ENCODE measurements at places on chromosomes 13 and 19. TPM values are rescaled to one million over a fixed set of nuclear protein-coding genes. Genes with fewer than 3 reads are reported as not detected.

ERICH4 gene
- not detected for total RNA-seq

GSX1 gene
- not detected for total RNA-seq

CEACAM4 gene
- total RNA-seq, result not detected

IGFL3 gene
- total RNA-seq, result not detected

ATXN8OS gene
- total RNA-seq, result not detected

CBARP gene
- total RNA-seq, result 0.10 TPM

KLF2 gene
- 175 TPM for total RNA-seq

ERICH6B gene
- total RNA-seq, result not detected

ZNF790 gene
- 5.7 TPM for total RNA-seq

LILRA1 gene
- not detected for total RNA-seq

HRC gene
- total RNA-seq, result not detected

RGS9BP gene
- total RNA-seq, result not detected

SSBP4 gene
- 139 TPM for total RNA-seq

SIGLEC5 gene
- not detected for total RNA-seq

ZNF611 gene
- total RNA-seq, result 38.4 TPM

ONECUT3 gene
- not detected for total RNA-seq

GMIP gene
- total RNA-seq, result 118 TPM

CYP4F12 gene
- total RNA-seq, result not detected

LRRC63 gene
- total RNA-seq, result 0.71 TPM

SOX1 gene
- not detected for total RNA-seq

LILRA6 gene
- 1.1 TPM for total RNA-seq

METTL21C gene
- total RNA-seq, result not detected

TSSK6 gene
- 3.1 TPM for total RNA-seq

MBD3L3 gene
- not detected for total RNA-seq

DLL3 gene
- total RNA-seq, result 0.27 TPM

CFAP97D2 gene
- not detected for total RNA-seq

N4BP2L1 gene
- total RNA-seq, result 22.2 TPM

UBL3 gene
- 15.5 TPM for total RNA-seq

DAZAP1 gene
- total RNA-seq, result 211 TPM

ZNF491 gene
- 0.44 TPM for total RNA-seq

KLK12 gene
- total RNA-seq, result not detected

FCER2 gene
- total RNA-seq, result not detected

ADGRE3 gene
- not detected for total RNA-seq

GPATCH1 gene
- total RNA-seq, result 13.5 TPM

ZNF560 gene
- not detected for total RNA-seq

IGSF23 gene
- total RNA-seq, result not detected

RFPL4A gene
- not detected for total RNA-seq

CHST8 gene
- total RNA-seq, result not detected

TMEM272 gene
- not detected for total RNA-seq

NLRP12 gene
- total RNA-seq, result not detected

FKRP gene
- total RNA-seq, result 18.8 TPM

SYNGR4 gene
- not detected for total RNA-seq

NCR1 gene
- not detected for total RNA-seq

Data from T-helper 1 cell treated with Interleukin-12 subunit alpha and Interleukin-12 subunit beta and Interleukin-4 antibody, amounts not matched to agents 30 ng/mL and 1 ng/mL, for 36 hours (primary cell).